ENCODE measurements at places on chromosomes 6 and 20.

DNA sequence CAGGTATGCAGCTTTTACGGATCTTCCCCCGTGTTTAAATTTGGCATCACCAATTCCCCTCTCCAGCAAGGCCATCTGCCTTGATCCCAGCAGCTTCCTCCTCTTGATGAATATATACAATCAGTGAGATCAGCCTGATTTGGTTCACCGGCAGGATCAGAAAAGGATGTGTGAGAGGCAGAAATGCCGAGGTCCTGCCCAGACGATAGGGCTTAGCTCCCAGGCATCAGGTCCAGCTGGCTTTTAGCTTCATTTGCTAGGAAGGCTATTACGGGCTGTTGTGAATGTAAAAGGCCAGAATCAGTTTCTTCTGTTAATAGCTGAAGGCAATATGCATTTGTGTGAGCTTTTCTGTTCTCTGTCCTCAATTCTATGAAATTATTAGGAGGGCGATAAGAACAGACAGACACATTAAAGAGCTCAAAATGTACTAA, 372.8 kb downstream of the BTBD9 start:
- no peak for DNase-seq

GRCh38 chr6:129046526-129046925, 163.6 kb downstream of the LAMA2 start:
- no peak for DNase-seq

DNA sequence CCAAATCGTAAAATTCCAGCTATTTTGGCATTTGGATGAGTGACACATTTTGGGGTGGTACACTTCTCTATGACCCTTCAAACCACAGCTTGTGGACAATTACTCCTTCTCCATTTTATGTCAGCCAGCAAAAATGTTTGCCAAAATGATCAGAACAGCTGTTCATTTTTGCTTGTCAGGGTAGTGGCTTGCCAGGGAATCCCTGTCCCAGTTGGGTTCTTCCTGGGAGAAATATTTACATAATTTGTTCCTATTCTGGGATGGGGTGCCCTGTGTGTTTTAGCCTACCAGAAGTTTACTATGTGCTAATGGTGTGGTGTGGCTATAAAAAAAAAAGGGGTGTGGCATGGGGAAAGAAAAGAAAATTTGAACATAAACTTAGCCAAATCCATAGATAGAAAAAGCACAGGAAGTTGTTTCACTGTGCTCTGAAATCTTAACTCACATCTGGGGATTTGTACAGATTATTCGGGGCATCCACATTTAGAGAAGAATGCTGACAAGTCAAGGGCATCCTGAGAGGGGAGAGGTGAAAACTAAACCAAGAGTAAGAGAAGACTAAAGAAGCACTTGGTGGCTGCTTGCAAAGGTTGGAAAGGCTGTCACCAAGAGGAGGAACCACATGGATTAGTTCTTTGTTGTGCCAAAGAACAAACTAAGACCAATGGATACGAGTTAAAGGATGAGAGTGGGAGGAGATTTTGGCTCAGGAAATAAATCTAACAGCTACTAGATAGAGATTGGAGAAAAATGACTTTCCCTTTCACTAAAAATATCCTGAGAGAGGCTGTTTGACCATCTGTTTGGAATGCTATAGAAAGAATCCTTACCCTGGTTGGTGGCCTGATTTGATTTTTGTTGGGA, 55.2 kb upstream of the RBM24 start:
- no peak for DNase-seq

DNA sequence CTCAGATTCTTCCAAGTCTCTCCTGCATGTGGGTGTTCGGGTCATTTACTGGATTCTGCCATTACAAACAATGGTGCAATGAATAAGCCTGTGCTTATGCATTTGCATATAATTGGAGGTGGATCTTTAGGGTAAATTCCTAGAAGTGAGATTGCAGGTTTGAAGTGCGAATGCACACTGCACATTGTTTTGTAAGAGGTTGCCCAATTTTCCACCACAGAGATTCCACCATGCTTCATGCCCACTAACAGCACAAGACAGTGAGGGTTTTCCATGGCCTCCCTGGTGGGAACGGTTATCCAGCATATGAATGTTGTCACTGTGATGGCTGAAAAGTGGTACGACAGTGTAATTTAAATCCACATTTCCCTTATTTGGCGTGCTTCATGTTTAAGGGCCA, 178.8 kb upstream of the PMEPA1 start:
- DNase-seq = no peak

DNA sequence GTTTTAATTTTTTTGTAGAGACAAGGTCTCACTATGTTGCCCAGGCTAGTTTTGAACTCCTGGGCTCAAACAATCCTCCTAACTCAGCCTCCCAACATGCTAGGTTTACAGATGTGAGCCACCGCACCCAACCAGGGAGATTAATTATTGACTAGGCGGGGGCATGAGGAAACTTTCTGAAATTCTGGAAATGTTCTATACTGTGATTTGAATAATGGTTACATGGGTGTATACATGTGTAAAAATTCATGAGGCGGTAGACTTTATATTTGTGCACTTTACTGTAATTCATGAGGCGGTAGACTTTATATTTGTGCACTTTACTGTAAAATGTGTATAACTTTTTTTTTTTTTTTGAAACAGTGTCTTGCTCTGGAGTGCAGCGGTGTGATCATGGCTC, 147.2 kb downstream of the GRM4 start:
- no peak for DNase-seq

DNA sequence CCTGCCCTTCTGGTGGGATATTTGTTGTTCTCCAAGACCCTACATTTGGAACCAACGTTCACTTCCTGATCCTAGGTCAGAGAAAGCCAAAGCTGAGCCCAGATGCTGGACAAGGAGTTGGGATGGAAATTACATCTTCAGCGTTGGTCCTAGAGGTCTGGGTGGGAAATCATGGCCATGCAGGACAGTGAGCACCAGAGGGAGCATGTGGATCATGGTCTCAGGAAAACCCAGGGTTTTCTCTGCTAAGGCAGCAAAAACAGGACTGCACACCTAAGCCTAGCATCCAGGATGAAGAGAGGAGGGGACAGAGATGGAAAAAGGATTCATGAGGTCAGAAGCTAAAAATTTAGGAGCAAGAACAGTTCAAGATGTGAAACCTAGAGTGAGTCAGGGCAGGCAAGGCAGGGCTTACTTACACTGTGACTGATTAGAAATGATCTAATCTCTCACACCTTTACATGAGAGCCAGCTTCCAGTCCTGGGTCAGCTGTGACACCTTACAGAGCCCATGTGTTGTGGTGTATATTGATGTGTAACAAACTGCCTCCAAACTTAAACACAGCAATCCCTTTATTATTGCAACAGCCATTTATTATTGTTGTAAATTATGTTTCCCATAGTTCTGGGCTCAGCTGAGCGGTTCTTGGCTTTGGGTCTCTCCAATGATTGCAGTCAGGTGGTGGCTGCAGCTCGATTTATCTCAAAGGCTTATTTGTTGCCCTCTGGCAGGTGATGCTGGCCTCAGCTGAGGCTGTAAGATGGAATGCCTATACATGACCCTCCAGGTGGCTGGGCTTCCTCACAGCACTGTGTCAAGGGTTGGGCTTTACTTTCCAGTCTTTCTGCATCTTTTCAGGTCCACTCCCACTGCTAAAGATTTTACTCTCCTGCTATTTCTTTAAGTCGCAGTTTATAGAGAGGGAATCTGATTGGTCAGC, 6.5 kb downstream of the C20orf202 start:
- no peak for DNase-seq

GRCh38 chr6:73131706-73132105, 93.6 kb downstream of the KHDC1L start:
- no peak for DNase-seq

DNA sequence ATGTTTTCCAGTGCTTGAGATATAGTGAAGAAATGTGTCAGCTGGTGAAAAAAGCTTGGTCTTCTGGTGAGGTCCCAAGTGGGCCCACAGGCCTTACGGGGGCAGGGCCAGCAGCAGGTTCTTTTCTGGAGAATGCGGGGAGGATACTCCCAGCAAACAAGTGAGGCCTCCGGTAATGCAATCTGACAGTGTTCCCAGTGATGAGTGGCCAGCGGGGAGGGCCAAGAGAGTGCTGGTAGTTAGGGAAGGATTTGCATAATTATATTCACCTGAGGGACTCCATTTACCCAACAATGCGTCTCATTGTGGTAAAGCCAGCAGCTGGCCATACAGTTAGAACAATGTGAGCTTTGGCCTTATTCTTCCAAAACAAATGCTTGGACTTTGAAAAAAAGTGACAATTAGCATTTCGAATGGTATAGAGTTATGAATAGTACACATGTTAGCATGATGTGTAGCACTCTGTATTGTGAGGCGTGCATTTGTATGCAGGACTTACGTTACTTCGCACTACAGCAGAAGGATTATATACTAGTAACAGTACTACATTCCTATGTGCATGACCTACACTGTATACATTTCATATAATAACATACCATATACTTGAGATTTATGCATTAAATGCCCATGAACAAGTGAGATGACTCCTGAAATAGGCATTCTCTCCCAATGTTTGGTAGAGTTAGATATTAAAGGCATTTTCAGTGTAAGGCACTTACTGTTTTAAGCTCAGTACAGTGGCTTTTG, 69.8 kb downstream of the MYB start:
- DNase-seq = no peak

DNA sequence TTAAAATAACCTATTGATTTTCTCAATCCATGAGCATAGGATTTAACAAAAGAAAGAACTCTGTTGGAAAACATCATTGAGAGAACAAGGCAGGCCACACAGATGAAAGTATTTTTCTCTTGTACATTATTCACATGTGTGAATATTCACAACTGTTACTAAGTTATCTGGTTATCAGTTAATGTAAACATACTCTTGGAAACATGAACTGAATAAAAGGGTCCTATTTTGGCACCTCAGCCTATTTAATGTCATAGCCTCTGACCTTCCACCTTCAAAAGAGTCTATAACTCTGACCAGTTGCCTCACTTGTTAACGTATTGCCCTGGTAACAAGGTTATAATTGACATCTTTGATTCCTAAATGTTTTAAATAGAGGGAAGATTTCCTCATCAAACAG, 8.1 kb downstream of the SYCP2 start:
- DNase-seq = no peak

- peak; percentile 41 for DNase-seq
Observed at GRCh38 chr20:32743237-32744112, at the start of gene COMMD7. Gene COMMD7, minus strand, starts transcription at chr20:32743467. Its CDS starts 76 bp downstream, at chr20:32743391.

DNA sequence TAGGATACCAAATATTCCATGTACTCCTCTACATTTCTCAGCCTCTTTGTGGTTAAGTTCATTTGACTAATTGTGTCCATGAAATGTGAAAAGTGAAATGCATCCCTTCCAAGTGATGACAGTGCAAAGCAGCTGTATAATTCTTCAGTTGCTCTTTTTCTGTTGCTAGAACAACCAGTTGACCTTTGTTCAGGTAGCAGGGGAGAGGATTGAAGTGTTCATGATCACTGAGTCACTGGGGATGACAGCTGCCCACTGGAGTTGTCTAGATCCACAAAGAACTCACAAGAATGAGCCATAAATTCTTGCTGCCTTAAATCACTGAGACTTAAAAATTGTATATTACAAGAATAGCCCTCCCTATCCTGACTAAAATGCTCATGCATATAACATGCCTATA, 254.6 kb downstream of the EPHA7 start:
- no peak for DNase-seq

GRCh38 chr20:33753763-33754162, 22.0 kb downstream of the ZNF341 start:
- DNase-seq = no peak

- peak; percentile 48 for DNase-seq
Observed at GRCh38 chr20:20452254-20452676, 84.4 kb downstream of the INSM1 start.

GRCh38 chr6:38262609-38263008, 377.1 kb downstream of the BTBD9 start:
- DNase-seq = no peak

GRCh38 chr6:97524811-97525210, 241.8 kb upstream of the MMS22L start:
- DNase-seq = no peak

GRCh38 chr20:53032046-53032445, 59.9 kb downstream of the TSHZ2 start:
- no peak for DNase-seq

- no peak for DNase-seq
Observed at GRCh38 chr6:107561306-107561705, 71.4 kb downstream of the SOBP start.

- no peak for DNase-seq
Observed at GRCh38 chr20:58760856-58761255, 68.3 kb downstream of the NPEPL1 start.
